Right lung (tissue), 10 donors: ENCODE measurements at places on chromosomes 1 and 21. TPM values are rescaled to one million over a fixed set of nuclear protein-coding genes. Genes with fewer than 3 reads are reported as not detected.

DNA sequence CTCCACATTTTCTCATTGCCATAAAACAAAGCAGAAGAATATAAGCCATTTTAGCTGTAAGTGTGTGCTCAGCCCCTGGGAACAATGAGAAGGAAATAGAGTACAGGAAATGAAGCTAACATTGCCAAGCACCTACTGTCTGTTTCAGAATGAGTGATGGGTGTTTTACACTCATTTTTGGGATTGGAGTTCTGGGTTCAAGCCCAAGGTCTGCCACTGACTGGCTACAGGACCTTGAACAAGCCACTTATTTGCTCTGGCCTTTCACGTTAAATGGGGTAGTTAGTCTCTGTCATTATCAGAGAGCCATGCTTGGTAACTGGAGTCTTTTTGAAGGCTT lies 80.7 kb upstream of the KAZN start:
- no peak for DNase-seq

GRCh38 chr1:145845144-145845513 lies 301 bp upstream of the NUDT17 start:
- DNase-seq = no peak

GRCh38 chr1:30397576-30397975 lies 325.8 kb downstream of the MATN1 start:
- no peak for DNase-seq

ATP1A4 gene
- polyA plus RNA-seq = 0.23 TPM

DNA sequence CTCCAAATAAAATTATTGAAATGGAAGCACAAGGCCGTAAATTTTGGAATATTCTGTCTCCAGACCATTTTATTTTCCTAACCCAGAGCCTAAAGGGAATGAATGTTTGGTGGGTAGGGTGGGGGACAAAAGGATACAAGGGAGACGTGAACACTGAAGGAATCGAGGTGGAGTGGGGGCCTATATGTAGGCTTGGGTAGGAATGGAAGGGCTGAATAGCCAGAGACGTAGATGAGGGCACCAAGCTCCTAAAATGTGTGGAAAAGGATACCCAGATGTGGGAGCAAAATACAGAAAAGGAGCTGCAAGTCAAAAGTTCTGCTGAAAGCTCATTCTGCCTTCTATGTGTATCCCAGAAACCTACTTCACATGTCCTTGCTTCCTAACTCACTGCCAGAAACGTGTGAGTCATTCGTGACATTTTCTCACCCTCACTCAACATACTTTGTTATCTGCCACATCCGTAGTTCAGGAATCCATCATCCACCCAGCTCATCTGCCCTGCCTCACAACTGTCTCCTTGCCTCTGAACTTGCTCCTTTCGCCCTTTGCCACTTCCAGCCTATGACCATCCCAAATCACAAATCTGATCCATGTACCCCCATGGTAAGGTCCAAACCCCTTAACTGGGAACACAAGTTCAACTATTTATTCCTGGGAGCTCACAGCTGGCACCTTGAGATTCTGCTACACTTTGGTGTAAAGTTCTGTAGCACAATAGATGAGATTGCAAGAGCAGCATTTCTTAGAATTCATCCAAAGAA lies 84.1 kb upstream of the PRDX6 start:
- peak; percentile 17 for DNase-seq

ERO1B gene
- 9.7 TPM for polyA plus RNA-seq
